Activated naive CD4-positive, alpha-beta T cell treated with anti-CD3 and anti-CD28 coated beads for 36 hours (primary cell): ENCODE measurements at places on chromosomes 4 and X. TPM values are rescaled to one million over a fixed set of nuclear protein-coding genes. Genes with fewer than 3 reads are reported as not detected.

- no peak for DNase-seq
These were observed 125.0 kb downstream of the TBX22 start for GRCh38 chrX:80139564-80139963.

MAP7D2 gene
- 0.69 TPM for total RNA-seq

OCRL gene
- total RNA-seq = 3.9 TPM

DNA sequence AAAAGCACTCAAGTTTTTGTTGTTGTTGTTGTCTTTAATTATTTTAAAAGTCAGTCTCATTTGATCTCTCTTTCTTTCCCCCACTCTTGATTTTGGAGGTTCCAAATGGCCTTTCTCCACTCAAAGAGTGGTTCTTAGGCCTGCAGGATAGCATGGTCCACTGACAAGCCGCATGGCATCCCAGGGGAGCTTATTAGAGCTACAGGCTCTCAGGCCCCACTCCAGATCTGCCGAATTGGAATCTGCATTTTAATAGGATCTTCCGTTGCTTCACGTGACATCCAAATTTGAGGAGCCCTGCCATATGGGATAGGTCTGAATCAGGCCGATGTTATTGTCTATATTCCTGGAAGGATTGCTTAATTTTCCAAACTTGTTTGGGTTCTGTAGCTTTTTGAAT is 72.1 kb downstream of the CPE start:
- DNase-seq = no peak

- no peak for DNase-seq
These were observed 11.8 kb downstream of the FTHL17 start for GRCh38 chrX:31060016-31060415.

- no peak for DNase-seq
These were observed 22.7 kb downstream of the F8A1 start for GRCh38 chrX:154908821-154909220.

- DNase-seq = no peak
These were observed 32.8 kb upstream of the DCLK2 start for GRCh38 chr4:150045410-150045809.

BEX5 gene
- total RNA-seq = 6.6 TPM

EMCN gene
- not detected for total RNA-seq

GRCh38 chr4:90183254-90183653 is 56.1 kb downstream of the CCSER1 start:
- DNase-seq = no peak

DNA sequence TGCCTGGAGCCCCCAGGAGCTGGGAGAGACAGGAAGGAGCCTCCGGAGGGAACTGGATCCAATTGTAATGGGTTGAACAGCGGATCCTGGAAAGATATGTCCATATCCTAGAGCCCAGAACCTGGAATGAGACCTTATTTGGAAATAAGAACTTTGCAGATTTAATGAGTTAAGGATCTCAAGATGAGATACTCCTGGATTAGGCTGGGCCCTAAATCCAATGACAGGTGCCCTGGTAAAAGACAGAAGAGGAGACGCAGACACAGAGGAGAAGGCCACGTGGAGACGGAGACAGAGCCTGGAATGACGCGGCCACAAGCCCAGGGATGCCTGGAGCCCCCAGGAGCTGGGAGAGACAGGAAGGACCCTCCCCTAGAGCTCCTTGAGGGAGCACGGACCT is 34.1 kb downstream of the P2RY8 start:
- no peak for DNase-seq

TAF7L gene
- total RNA-seq = not detected

DNA sequence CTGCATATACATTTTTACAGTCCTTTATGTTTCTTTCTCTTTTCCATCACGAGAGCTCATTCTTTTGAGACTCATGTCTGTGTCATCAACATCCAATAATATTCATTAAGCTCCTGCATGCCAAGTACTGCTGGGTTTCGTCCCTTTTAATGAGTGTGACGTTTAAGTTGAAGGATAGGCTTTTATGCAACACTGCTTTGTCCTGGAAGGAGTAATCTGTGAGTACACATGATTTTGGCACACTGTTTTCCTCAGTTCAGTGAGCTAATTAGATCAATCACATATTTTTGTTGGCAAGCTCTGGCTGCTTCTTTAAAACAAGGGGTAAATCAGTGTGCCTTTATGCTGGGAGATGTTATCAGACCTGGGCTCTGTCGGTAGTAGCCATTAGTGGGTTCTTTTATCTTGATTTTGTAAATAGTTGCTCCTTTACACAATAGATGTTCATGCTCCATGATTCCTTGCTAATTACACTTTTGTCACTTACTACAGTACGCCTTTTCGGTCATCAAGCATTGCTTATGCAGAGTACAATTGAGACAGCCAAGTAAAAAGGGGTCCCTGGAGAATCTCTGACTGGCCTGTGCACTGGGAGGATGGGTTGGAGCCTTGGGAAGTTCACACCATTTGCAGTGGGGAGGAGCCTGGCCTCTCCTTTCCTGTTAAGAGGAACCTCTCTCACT is 132.6 kb downstream of the FHIP1A start:
- DNase-seq = no peak

- DNase-seq = no peak
These were observed 27.2 kb upstream of the SLC25A4 start for GRCh38 chr4:185115827-185116232.

SPANXN3 gene
- not detected for total RNA-seq

AADAT gene
- not detected for total RNA-seq

GRCh38 chr4:143372093-143372915 is 35.6 kb downstream of the GAB1 start:
- no peak for DNase-seq

OSTC gene
- total RNA-seq = 72.5 TPM

- no peak for DNase-seq
These were observed 4.6 kb downstream of the NAT8L start for GRCh38 chr4:2063557-2064275.

DNA sequence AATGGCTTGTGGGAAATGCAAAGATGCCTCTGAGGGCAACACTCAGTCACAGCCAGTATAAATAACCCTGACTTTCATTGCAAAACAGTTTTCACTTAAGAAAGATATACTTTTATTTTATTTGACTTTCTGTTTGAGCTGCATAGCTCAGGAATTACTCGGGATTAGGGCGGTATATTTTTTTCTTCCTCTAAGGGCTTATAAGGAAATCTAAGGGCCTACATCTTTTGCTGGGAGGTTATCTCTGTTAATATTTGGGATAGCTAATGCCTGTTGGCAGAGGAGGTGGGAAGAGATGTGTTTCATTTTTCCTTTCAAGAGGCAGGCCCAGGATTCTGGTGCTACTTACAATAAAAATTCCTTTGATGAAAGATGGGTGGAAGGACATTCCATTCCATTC is 28.8 kb upstream of the EGFL6 start:
- DNase-seq = no peak

- no peak for DNase-seq
These were observed 21.0 kb downstream of the ATXN3L start for GRCh38 chrX:13298836-13299235.

GRCh38 chrX:50889582-50889981 is 21.0 kb upstream of the BMP15 start:
- DNase-seq = no peak

DNA sequence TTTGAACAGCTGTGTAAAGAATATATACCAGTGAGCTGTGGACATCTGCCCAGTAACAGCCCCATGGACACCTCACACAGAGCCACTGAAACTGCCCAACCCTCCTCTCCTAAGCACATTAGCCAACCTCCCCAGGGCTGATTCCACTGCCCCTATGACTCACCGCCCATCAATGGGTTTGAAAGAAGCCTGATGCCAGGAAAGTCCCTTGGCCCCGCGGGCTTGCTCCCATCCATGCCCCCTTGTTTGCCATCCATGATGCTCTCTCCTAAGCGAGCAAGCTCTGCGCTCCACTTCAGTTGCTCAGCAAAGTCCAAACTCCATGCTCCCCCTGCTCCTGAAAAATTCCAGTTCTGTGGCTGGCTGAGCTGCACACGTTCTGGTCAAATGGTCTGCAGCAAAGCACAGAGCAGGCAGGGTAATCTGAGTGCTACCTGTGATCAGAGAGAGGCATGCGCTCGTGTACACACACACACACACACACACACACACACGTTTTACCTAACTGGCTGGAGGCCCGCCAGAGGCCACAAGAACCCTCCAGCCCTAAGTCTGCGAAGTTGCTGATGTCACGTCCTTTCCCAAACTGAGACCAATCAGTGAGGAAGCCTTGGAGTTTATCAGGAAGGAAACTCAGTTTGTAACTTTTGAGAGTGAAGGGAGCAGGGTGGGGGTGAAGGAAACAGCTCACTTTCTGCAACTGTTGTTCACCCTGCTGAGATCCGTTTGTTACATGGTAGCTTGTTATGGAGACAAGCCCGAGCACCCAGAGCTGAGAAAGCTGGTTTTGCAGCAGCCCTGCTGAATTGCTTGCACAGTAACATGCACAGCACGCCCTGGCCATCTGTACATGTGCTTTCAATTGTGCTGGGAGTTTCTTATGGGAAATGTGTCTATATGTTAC is at the start of gene ASB9:
ASB9 (minus strand) TSS at position 466 of the 904 bp plus-strand sequence; CDS start at position 257, 209 bp downstream.
- peak; percentile 35 for DNase-seq

DNA sequence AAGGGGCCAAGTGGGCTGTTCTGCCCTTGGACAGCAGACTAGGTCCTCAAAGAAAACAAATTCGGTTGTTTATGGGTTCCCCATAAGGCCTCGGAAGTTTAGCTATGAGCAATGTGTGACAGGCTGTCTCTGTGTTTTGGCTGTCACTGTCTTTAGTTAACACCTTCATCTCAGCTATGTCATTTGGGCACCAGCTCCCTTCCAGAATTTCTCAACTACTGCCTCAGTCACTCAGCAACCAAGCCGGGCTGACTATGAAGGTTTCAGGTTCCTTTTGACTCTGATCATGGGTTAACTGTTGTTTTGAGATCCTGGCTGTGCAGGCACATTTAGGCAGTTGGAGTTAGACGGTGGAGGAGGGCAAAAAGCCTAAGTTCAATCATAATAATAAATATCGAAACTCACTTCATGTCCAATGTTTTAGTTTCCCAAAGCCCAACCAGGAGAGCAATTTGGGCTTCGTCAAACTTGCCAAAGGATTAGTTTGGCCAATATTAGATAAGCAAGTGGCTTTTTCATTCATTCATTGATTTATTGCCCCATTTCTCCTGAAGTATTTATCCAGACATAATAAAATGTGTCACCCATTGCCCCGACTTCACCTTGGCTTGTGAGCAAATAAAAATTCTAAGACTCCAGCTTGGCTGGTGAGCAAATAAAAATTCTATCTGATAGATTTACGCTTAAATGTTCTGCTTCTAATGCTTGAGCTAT is 9.1 kb upstream of the PAGE1 start:
- DNase-seq = no peak

G3BP2 gene
- total RNA-seq = 134 TPM

GRCh38 chr4:100555611-100556337 is 38.0 kb upstream of the EMCN start:
- DNase-seq = no peak
